ENCODE measurements at places on chromosomes 2 and 18.

- no peaks in the 10 kb centered on the region for H3K27me3 ChIP-seq
- no peak for DNase-seq
- no peaks in the 10 kb centered on the region for H3K4me1 ChIP-seq
- H3K36me3 ChIP-seq = no peaks in the 10 kb centered on the region
These were observed 53.9 kb upstream of the CYTIP start for GRCh38 chr2:157497638-157498314.

DNA sequence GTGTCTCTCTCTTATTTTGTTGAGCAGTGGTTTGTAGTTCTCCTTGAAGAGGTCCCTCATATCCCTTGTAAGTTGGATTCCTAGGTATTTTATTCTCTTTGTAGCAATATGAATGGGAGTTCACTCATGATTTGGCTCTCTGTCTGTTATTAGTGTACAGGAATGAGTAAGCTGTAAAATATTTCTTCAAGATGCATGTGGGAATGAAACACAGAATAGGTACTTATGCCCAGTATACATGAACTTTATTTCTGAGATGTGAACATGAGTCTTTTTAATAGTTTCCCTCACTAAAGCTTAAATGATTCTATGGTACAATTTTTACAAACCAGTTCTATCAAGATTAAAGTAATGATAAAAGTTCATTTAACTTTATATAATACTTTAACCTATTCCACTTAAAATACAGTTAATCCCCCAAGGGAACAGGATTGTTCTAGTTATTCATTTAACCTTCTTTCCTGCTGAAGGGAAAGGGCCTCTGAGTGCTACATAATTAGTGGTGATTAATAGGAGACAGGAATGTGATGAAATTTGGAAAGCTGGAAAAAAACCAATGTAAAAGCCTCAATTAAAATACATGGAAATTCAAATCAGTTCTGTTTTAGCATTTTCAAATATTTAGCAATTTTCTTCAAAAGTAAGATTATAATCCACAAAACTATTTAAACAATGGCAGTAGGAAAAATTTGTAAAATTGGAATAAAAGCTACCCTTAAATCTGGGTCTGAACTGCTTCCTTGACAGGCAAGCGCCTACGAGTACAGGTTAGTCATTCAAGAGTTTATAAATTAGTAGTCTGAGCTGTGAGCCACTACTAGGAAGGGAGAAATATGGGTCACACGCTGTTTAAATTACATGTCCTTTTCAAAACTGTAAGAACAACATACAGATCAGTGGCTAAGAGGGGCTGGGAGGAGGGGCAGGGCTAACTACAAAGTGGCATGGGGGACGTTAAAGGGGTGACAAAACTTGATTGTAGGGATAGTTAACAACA lies 28.9 kb downstream of the SPIRE1 start:
- H3K36me3 ChIP-seq = no peaks in the 10 kb centered on the region
- no peak for DNase-seq
- no peak overlapping the region for H3K27ac ChIP-seq
- H3K4me1 ChIP-seq = no peaks in the 10 kb centered on the region
- no peaks in the 10 kb centered on the region for H3K27me3 ChIP-seq

DNA sequence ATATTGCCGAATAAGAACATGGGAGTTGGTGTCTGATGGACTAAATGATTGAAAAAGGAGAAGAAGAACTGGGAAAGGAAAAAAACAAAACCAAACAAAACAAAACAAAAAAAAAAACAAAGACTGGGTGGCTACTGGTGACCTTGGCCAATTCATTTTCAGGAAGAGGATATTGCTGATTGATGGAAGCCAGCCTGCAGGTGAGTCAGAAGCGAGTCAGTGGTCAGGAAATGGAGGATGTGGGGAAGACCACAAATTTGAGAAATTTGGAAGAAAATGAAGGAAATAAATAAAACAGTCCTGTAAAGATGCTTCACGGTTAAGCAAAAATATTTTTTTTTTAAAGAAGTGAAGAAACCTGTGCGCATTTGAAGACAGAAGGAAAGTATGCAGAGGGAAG lies 296.9 kb downstream of the ZNF521 start:
- no peaks in the 10 kb centered on the region for H3K4me1 ChIP-seq
- H3K4me3 ChIP-seq = no peak overlapping the region
- no peak for DNase-seq
- H3K27me3 ChIP-seq = no peaks in the 10 kb centered on the region
- no peak overlapping the region for H3K27ac ChIP-seq
- no peaks in the 10 kb centered on the region for H3K36me3 ChIP-seq

DNA sequence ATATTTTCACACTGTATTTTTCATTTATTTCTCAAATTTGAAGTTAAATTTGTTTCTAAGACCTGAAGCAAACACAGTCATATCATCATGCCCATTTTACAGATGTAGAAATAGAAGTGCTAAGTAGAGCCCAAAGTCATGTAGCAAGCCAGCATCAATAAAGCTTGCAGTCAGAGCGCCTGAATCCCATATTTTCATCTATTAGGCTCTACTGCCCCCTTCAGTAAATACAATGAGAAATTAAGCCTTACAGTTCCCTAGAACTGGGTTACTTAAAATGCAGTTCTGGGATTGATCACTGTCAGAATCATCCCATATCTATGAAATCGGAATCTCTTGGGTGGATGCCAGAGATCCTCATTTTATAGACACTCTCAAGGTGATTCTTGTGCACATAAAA lies 419.9 kb downstream of the TGIF1 start:
- H3K4me3 ChIP-seq = no peak overlapping the region
- no peaks in the 10 kb centered on the region for H3K4me1 ChIP-seq

DNA sequence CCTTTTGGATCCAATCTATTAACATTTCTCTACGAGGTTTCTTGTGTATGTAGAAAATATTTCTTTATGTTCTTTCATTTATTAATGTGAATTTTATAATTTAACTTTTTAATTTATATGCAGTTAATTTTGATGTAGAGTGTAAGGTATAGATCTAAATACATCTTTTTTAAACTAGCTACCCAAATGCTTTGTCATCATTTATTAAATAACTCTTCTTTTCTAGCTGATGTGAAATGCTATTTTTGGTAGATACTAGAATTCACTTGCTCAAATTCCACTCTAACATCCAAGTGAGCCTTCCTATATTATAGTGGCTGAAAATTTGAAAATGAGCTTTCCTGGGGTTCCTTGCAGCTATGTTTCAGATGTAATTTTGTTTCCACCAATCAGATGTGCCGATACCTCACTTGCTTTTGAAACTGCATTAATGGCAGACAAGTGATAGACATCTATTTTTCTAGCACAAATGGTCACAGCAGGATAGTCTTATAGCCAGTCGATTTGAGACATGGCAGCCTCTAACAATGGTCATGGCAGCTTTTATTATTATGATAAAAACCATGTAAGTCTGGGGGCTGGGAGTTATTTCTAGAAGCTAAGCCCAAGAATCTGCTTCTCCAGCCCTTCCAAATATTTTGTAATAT lies 10.9 kb upstream of the ICOS start:
- H3K27me3 ChIP-seq = no peaks in the 10 kb centered on the region
- H3K4me1 ChIP-seq = no peaks in the 10 kb centered on the region
- no peak for DNase-seq
- no peaks in the 10 kb centered on the region for H3K36me3 ChIP-seq

DNA sequence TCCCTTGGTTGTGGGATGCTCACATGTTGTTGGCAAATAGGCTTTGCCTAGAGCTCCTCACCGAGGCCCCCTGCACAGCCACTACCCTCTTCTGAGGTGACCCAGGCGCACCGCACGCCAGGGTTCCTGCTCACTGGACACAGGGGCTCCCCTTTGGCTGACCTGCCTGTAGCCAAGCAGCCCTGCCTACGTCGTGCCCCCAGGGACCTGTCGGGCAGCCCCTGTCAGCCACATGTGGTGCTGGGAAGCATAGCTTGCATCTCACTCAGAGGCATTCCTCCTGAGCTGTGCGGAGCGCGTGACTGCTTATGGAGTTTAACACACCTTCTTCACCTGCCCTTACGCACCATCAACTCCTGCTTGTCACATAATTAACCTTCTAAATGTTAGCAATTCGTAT lies 116.3 kb downstream of the ZNF236 start:
- no peak for DNase-seq
- H3K36me3 ChIP-seq = peaks cover 20% of the 10 kb centered on the region
- H3K27me3 ChIP-seq = no peaks in the 10 kb centered on the region
- H3K27ac ChIP-seq = no peak overlapping the region
- H3K4me1 ChIP-seq = no peaks in the 10 kb centered on the region

GRCh38 chr18:21162786-21163185 lies 51.2 kb upstream of the ROCK1 start:
- H3K36me3 ChIP-seq = no peaks in the 10 kb centered on the region
- no peak for DNase-seq
- peak overlapping the region; percentile 16 for H3K27ac ChIP-seq
- H3K4me3 ChIP-seq = no peak overlapping the region
- H3K4me1 ChIP-seq = no peaks in the 10 kb centered on the region

DNA sequence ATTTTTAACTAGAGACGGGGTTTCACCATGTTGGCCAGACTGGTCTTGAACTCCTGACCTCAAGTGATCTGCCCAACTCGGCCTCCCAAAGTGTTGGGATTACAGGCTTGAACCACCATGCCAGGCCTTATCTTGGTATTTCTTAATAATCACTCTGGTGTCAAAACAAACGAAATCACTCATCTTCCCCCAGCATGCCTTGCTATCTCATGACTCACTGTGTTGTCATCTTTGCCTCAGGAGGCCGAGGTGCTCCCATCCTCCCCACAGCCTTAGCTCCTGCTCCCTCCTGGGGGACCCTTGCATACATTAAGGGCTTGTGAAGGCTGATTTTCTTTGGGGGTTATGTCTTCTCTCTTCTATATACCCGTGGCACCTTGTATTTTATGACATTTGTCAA lies 250.1 kb upstream of the DPP10 start:
- H3K4me3 ChIP-seq = no peak overlapping the region
- no peaks in the 10 kb centered on the region for H3K27me3 ChIP-seq
- no peak overlapping the region for H3K27ac ChIP-seq
- no peaks in the 10 kb centered on the region for H3K4me1 ChIP-seq
- DNase-seq = no peak

DNA sequence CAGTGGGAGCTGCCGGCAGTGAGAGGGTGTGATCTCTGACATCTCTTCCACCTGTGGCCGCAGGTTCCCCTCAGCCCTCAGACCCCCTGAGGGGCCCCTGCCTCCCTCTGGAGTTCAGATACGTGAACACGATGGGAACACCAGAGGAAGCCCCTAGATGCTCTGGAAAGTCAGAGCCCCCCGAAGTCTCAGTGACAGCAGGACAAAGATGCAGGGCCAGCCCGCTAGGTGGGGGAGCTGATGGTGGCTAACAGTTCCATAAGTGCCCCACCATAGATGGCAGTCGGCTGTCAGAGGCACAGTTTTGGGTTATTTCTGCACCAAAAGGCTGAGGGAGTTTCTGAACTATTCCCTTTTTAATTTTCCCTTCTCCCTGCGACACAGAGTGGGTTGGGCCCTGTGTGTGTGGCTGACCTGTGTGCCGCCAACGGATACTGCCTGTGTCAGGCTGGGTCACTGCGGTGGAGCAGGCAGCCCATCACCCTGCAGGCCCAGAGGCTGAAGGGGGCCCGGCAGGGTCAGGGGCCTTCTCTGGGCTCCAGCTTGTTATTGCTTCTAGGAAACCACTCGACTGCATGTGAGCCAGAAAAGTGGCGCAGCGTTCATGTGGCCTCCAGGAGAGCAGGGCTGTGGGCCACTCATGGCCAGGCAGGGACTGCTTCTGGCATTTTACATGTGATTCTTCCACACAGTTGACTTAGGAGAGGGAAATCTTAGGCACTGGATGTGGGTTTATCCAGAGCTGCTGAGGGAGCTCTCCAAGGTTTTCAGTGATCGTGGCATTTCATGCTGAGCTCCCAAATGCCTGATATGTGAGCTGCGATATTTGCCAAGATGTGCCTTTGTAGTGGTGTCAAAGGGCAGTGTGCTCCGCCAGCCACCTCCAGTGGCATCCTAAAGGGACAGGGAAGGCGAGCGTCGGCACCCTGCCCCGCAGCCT lies 225.1 kb downstream of the SH3RF3 start:
- no peaks in the 10 kb centered on the region for H3K36me3 ChIP-seq
- no peaks in the 10 kb centered on the region for H3K27me3 ChIP-seq
- no peak overlapping the region for H3K4me3 ChIP-seq
- H3K4me1 ChIP-seq = peaks cover 41% of the 10 kb centered on the region

- no peaks in the 10 kb centered on the region for H3K27me3 ChIP-seq
- H3K4me1 ChIP-seq = peaks cover 4% of the 10 kb centered on the region
- H3K27ac ChIP-seq = no peak overlapping the region
These were observed 129.9 kb downstream of the ZBTB7C start for GRCh38 chr18:48279312-48279711.

DNA sequence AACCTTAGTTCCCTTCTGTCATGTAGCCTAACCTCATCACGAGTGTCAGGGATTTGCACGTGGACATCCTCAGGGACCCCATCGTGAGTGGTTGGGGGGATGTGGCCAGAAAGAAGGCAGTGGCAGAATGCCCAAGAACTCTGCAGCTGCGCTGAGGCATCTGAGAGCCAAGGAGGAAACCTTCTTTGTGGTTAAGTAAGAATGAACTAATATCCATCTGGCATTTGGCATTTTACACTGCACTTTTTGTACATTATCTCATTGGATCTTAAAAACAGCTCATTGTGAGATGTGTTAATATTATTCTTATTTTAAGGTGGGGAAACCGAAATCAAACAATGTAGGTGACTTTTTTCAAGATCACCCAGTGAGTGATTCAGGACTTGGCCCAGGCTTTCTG lies 32.6 kb upstream of the APCDD1 start:
- no peaks in the 10 kb centered on the region for H3K36me3 ChIP-seq
- no peak overlapping the region for H3K27ac ChIP-seq
- no peak for DNase-seq
- H3K4me3 ChIP-seq = no peak overlapping the region
- H3K27me3 ChIP-seq = peaks cover 2% of the 10 kb centered on the region

- H3K36me3 ChIP-seq = no peaks in the 10 kb centered on the region
- no peaks in the 10 kb centered on the region for H3K4me1 ChIP-seq
- no peaks in the 10 kb centered on the region for H3K27me3 ChIP-seq
- H3K27ac ChIP-seq = no peak overlapping the region
- no peak for DNase-seq
- H3K4me3 ChIP-seq = no peak overlapping the region
These were observed 14.1 kb downstream of the SATB2 start for GRCh38 chr2:199443589-199444130.

GRCh38 chr2:127049927-127050802 lies 56.8 kb downstream of the BIN1 start:
- H3K36me3 ChIP-seq = no peaks in the 10 kb centered on the region
- peak; percentile 71 for DNase-seq
- no peaks in the 10 kb centered on the region for H3K27me3 ChIP-seq
- H3K27ac ChIP-seq = peak overlapping the region; percentile 97
- peaks cover 78% of the 10 kb centered on the region for H3K4me1 ChIP-seq

DNA sequence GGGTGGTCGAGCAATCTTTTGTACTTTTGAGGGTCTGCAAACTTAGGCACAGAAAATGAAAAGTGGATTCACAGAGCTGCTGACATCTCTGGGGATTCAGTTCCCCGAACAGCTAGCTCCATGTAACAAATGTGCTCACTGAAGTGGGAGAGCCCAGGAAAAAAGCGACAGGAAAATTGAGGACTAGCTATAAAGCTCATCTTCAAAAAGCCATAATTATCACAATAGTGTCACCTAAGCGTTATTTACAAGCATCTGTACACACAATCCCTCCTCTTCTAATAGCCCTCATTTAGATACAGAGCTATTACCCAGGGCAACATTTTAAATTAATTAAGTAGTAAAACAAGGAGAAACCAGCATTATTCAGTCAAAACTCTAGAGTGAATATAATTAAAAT lies 36.1 kb downstream of the RNF152 start:
- H3K27ac ChIP-seq = no peak overlapping the region
- no peaks in the 10 kb centered on the region for H3K36me3 ChIP-seq
- no peaks in the 10 kb centered on the region for H3K27me3 ChIP-seq
- DNase-seq = no peak

Measured in gastrocnemius medialis (tissue), 4 donors.